Non-pigmented ciliary epithelial cell (primary cell): ENCODE measurements at places on chromosomes 6 and 20.

DNA sequence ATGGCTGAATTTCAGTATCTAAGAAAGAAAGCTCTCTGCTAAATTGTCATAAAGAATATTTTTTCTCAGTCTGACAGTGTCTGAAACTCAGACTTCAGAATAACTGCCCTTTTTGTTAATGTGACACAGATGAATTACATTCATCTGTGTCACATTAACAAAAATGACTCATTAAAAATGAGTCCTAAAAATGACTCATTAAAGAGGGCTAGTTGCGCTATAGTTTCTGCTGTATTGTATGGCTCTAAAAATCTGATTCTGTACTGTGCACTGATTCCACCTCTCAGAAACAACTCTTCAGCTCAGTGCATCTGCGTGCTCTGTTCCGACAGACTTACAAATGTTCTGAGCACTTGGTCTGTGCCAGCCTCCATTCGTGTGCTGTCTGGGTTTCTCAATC is 15.0 kb downstream of the RNF114 start:
- DNase-seq: no peak

GRCh38 chr6:166308769-166309589 is 787 bp upstream of the PRR18 start:
- no peak for DNase-seq

GRCh38 chr6:12873691-12874090 is 157.1 kb downstream of the PHACTR1 start:
- DNase-seq: no peak

DNA sequence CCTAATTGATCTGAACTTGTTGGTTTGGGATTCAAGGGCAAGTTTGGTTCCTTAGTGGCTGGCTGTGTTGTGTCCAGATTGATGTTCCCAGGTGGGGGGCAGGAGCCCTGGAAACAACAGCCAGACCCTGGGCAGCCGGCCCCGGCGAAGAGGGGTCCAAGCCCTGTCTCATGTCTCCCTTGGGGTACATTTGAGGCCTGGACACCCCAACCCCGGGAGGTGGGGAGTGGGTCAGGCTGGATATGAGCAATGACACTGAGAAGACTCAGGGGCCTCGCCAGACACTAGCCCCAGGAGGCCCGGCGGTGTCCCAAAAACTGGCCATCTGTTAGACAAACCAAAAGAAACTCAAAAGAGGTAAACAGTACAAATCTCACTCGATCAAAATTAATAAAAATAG is 79.6 kb downstream of the YTHDF1 start:
- DNase-seq: no peak

GRCh38 chr6:155412335-155412734 is 43.3 kb downstream of the NOX3 start:
- no peak for DNase-seq

DNA sequence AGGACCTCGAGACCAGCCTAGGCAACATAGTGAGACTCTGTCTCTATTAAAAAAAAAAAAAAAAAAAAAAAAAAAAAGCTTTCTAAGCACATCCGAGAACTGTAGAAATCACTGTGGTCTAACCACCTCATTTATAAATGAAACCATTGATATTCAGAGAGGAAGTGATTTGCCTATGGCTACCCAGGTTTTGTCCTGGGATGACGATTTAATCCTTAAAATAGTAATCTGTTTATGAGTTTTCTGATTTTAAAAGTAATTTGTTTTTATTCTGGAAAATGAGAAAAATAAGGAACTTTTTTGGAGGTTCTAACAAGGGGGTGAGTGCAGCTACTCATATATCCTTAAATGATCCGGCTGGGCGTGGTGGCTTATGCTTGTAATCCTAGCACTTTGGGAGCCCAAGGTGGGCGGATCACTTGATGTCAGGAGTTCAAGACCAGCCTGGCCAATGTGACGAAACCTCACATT is 6.5 kb upstream of the BTN3A2 start:
- no peak for DNase-seq

DNA sequence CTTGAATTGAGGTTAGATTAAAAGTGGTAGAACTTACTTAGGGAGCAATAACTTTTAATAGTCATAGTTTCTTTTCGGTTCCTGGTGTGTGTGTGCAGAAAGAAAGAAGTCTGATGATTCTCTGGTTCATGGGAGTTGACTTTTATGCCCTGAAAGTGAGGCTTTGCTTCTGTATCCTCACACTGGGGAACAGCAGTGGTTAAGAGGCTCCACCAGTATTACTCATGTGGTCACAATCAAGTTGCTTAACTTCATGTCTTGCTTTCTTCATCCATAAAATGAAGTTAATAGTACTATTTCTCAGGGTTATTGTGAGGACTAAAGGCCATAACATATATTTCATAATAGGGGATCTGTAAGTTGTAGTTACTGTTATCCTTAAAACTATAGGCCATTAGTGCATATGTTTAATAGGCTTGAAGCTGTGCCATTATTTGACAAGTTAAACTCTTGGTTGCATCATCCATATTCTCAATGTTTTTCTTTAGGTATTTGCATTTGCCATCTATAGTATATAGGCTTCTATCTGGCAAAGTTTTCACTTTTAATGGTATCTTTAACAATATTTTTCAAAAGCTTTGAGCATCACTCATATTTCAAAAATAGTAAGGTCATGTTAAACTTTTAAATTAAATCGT is 262.4 kb downstream of the PLCB1 start:
- no peak for DNase-seq
